ELR (cell line): ENCODE measurements at places on chromosomes 6 and 20.
A peak's percentile ranks its signal among the peaks of the same experiment; 100 is the strongest.

GRCh38 chr20:19314621-19315020 lies 102.2 kb downstream of the SLC24A3 start:
- DNase-seq: no peak

DNA sequence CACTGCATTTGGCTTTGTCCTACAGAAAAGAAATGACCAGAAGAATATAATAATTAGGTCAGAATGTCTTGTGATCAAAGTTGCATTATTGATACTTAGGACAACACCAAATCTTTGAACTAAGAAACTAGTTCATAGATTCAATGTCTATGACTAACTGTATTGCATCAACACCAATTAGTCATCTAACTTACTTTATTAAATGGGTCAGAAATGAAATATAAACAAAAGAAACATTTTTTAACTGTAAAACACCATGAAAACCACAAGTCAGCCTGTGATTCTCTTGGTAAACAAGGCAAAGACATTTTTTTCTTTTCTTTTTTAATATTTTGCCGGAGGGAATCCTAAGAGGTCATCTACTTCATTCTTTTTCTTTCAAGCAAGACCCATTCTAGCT lies 114.1 kb upstream of the HDDC2 start:
- peak; percentile 45 for DNase-seq

DNA sequence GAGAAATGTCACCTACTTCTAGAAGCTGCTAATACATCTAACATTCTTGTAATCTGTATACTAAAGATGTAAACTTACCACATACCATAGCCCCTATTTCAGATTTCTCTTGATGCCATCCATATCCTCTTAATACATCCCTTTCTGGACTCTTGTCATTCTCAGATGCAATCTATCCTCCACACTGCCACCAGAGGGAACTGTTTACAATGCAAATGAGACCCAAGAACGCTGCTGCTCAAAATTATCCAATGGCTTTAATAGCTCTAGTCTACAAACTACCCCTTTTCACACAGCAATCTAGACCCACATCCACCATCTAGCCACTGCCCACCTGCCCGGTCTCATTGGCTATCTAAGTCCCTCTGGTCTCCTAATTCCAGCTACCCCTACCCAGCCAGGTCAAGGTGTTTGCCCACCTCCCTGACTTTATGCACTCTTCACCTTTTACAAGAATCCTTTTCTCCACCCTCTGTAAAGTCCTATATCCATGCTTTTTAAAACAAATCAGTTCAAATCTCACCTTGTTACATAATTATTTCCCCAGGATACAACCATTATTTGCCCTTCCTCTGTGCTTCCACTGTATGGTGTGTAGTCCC lies 14.8 kb downstream of the FAXC start:
- DNase-seq: peak; percentile 73

DNA sequence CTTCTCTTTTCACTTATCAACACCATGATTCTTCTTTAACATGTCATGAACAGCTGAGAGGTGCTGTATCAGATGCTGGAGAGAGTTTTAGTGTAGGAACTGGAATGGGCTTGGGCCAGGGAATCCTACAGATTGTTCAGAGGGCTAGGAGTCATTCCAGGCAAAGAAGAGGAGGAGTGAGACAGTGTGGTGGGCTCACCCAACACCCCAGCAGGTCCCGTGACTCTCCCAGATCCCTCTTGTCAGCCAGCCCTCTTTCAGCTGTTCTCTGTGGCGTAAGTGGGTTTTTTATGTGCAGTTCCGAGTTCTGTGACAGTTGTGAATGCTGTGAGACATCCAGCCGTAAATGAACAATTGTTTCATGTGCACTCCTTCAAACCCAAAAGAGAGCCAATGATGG lies 31.4 kb upstream of the CEP162 start:
- no peak for DNase-seq

DNA sequence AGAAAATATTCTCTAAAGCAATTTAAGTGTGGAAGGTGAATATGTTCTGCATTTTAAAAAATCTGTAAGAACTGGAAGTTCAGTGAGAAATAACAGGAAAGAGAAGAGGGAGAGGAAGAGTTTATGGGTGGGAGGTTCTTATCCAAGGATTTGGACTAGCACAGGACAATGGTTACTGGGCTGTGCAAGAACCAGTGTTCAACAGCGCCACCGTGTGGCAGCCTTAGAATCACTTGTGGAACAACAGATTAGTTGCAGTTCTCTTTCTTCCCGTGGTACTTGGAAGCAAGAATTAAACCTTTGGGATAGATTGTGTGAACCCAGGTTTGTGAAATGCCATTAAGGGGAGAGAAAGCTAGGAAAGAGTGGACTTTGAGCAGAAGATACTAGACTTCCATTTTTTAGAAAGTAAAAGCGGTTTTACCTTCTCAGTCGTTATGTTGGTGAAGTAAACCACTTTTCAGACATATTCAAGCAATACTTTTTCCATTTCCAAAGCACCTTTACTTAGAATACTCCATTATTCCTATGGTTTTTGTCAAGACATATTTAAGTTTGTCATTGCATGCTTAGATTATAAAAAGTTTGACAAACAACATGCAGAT lies 436.7 kb downstream of the RNF144B start:
- peak; percentile 66 for DNase-seq

DNA sequence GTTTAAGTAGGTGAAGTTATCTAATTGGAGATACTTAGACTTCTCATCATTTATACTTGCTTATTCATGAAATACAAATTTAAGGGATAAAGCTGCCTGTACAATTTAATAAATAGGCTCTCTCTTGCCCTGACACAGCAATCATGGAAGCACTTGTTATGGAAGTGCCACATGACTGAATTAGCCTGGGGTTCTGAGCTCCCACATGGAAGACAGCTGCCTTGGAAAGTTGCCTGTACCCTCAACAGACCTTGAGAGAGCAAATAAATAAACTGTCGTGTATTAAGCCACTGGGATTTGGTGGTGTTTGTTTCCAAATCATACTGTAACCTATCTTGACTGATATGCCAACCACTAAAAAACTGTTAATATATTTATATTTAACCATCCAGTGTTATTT lies 87.0 kb upstream of the RSPO3 start:
- DNase-seq: no peak

DNA sequence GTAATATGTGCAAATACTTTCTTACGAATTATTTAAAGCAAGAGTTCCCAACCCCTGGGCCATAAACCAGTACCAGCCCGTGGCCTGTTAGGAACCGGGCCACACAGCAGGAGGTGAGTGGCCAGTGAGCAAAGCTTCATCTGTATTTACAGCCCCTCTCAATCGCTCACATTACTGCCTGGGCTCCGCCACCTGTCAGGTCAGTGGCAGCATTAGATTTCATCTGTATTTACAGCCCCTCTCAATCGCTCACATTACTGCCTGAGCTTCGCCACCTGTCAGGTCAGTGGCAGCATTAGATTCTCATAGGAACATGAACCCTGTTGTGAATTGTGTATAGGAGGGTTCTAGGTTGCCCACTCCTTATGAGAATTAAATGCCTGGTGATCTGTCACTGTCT lies 142.0 kb downstream of the RNASET2 start:
- no peak for DNase-seq

DNA sequence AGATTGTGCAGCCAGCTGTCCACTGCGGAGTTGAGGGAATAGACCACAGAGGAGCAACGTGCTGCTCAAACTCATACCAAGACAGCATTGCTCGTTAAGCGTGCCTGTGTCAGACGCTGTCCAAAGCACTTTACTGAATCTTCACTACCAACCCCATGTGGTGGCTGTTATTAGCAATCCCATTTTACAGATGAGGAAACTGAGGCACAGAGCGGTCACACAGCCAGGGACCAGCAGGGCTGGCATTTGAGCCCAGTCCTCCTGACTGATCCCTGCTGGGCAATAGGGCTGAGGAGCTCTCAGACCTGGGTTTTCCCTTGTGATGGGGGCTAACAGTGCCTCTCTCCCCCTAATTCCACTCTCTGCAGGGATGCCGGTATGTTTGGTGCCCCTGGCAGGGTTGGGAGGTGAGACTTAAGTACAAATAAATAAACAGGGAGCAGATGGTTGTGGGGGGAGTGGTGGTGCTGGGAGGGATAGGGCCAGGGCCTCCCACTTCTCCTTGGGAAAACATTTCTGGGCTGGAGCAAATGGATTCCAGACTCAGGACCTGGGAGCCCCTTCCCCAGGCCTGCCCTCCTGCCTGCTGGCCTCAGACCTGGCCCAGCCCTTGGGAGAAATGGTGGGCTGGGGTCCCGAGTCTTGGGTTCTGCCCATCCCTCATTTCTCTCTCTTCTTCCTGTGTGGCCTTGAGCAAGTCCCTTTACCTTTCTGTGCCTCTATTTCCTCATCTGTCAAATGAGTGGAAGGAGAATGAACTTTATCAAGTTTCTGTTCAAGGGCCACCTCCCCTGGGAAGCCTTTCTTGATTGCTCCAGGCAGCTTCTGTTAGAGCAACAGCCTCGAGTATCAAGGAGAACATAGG lies 17.7 kb downstream of the SRXN1 start:
- DNase-seq: no peak

- DNase-seq: peak; percentile 68
These were observed 34.0 kb upstream of the FOXO3 start for GRCh38 chr6:108526739-108527174.

- no peak for DNase-seq
These were observed 45.8 kb upstream of the NNAT start for GRCh38 chr20:37475252-37475651.

- peak; percentile 64 for DNase-seq
These were observed 1.9 kb upstream of the BMP2 start for GRCh38 chr20:6765469-6766058.

GRCh38 chr20:57417830-57418780 lies 26.9 kb downstream of the RBM38 start:
- DNase-seq: no peak

- DNase-seq: no peak
These were observed 315.1 kb downstream of the HDGFL1 start for GRCh38 chr6:22884456-22884855.

GRCh38 chr6:21977346-21977745 lies 319.5 kb downstream of the PRL start:
- no peak for DNase-seq

DNA sequence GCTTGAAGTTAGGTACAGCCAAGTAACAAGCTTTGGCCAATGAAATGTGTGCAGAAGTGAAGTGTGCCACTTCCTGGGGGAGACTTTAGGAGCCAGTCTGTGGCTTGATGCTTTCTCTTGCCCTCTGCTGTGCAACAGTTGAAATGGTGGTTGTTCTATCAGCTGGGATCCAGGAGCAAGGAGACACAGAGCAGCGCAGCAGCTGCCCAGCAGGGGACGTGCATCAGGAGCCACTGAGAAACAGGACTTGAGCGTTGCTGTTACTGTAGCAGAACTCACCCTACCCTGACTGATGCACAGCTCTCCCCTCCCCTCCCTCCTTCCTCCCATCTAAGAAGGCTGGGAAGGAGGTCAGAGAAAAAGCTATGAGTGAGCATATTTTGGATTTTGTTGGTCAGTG lies 18.9 kb upstream of the CCN5 start:
- DNase-seq: peak; percentile 40

DNA sequence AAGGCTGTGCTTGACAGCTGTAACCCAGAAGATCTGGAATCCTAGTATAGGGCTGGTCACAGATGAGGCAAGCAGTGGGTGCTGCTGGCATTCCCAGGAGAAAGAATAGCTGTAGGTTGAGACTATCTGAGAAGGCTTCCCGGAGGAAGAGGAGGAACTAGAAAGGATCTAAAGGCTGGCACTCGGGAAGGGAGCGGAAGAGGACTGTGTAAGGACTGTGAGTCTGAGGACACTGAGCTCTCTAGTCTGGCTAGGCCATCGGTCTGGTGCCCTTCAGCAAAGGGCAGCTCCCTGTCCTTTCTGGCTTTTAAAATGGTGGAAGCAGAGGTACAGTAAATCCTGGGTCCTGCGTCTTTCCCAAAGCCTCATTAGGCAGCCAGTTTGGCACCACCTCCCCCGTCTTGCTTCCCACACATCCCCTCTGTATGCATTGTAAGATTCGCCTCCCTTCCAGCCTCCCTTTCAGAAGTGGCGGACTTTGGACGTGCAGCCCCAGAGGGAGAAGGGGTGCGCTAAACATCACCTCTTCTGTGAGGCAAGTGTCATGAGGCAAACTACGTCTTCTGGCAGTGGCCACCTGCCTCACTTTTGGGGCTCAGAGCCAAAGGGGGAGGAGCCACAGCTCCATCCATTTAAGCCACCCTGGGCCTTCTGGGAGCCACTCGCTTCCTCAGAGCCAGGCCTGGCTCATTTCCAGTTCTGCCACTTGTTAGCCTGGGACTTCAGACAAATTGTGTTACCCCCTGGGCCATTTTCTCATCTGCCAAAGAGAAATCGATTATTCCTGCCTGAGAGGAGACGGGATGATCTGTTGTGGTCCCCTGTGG lies 8.6 kb downstream of the SNPH start:
- no peak for DNase-seq

DNA sequence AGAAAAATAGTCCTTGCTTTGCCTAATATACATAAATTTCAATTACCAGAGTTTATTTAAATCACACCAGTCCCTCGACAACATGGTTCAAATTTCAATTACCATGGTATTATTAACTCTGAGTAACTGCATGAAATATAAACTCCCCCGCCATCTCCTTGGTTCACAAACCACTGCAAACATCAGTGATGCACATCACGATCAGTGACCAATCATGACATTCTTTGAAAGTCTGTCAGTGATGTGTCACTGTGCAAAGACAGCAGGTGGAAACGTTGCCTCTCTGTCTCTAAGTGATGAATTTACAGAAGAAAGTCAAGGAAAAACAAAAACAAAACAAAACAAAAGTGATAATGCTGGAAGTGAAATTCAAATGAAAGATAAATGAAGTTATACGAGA lies 86.7 kb downstream of the TASP1 start:
- peak; percentile 69 for DNase-seq

DNA sequence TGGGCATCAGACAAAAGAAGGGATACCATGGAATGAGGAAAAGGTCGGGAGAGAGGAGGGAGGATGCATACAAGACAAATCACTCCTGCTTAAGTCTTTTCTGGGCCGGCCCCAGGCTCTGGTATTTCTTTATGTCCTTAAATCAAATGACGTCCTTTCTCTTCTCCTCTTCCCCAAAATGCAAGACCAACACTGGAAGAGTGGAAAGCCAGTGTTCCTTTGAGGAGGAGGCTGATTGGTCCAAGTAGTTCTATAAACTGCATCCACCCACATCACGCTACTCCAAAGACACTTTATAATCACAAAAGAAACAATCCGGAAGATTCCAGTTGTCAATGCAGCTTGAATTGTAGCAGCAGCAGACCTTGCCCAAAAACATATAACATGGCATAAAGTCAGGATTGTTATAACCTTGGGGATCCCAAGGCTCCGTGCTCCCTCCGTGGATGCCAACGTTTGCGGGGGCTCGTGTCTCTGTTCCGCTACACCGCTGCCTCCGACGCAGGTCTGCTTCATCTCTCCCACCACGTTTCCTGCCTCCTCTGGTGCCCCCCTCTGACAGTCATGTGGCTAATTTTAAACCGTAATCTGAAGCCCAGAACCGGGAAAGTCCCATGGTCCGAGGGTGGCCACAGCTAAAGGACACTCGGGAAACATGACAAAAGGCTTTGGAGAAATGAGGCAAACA lies 47.1 kb downstream of the MCUR1 start:
- peak; percentile 57 for DNase-seq

- DNase-seq: no peak
These were observed 59.2 kb upstream of the KIF25 start for GRCh38 chr6:167937948-167938911.

DNA sequence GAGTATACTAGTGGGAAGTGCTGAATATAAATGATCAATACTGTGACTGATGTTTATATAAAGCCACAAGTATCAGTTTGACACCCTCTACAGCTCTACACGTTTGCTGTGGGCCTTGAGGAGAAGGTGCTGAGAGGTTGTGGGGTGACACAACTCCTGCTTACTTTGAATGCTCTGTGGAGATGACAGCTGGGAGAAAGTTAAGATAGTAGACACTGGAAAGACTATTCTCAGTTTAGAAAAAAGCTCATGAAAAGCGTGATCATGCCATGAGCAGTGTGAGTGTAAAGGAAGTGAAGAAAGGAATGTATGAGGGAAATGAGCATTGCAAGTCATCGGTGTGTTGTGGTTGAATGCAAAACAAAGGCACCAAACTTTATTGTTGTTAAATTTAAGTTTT lies 215.8 kb downstream of the UTRN start:
- DNase-seq: no peak
